Eye (tissue), 1 donor: ENCODE measurements at places on chromosomes 2 and 18.

GRCh38 chr2:233544200-233544610 lies 22.4 kb downstream of the USP40 start:
- no peak for DNase-seq

GRCh38 chr2:31522786-31523185 lies 58.0 kb downstream of the SRD5A2 start:
- no peak for DNase-seq

GRCh38 chr2:234794866-234795265 lies 157.0 kb upstream of the SH3BP4 start:
- no peak for DNase-seq

DNA sequence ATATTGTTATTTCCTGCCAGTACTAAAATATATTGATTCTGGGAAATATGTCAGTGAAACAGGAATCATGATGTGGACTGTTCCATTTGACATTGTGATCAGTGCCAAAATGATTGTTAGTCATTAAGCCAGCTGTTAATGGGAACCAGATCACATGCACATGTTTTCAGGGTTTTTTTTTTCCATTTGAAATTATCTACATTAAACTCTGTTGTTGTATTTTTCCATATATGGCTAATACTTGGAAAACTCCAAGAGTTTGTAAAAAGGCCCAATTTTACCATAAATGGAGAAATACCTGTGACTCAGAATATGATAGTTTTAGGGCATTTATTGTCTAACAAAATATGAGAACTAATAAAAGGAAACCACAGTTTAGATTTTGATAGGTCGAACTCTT lies 13.4 kb downstream of the ITGAV start:
- no peak for DNase-seq

GRCh38 chr2:212712466-212712865 lies 173.9 kb upstream of the ERBB4 start:
- DNase-seq: no peak

- no peak for DNase-seq
Measured at GRCh38 chr2:46416739-46417403, 62.5 kb upstream of the TMEM247 start.

DNA sequence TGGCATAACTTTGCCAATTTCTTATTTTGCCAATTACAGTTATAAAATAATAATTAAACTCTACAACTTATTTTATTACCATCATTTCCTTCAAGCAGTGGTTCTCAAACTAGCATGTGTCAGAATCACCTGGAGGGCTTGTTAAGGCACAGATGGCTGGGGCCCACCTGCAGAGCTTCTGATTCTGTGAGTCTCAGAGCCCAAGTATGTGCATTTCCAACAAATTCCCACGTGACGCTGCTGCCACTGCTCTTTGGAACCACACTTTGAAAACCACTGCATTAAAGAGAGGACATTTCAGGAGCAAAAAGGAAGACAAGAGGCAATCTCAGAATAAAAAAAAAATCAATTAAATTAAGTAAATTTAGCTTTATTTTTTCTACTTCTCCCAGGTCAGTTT lies 94.0 kb upstream of the HNRNPA3 start:
- no peak for DNase-seq

DNA sequence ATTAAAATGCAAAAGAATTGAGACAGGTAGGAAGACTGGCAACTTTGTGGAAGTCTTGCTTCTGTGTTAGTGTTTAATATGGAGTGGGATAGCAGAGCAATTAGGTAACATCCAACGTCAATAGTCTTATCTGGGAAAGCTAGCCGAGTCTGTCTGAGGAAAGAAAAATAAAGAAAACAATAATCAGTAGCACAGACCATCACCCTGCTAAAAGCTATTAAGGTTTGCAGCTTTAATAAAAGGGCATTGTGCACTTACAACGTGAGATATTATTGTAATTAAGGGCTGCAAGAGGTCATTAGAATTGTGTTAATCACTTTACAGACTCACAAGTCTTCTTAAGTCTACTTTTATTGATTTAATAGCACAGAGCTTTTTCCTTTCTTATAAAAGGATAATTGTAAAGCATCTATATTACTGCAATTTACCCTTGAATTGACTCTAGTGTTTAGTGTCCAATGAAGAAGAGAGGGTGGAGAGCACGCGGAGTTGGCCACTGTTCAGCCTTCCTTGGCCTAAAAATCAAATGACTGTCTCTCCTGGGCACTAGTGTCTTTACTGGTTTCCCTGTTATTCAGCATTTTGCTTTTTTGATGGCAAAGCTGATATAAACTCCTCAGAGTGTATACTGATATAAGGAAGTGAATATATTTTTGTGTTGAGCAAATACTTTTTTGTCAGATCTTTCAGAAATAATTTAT lies 2.0 kb downstream of the CDH7 start:
- peak; percentile 28 for DNase-seq

DNA sequence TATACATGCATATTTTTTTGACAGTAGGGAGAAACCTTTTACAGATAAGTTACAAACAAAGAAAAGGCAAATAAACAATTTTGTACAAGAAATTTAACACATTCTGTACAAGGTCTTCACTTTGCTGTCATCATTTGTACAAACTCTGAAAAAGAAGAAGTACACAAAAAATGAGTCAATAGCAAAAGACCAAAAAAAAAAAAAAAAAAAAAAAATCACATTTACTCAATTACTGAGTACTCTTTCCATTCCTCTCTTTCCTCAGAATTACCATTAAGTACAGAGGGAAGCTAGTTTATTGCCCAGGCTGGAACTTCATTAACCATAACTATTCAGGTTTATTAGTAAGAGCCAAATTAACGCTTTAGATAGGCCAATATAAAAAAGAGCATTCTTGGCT lies 5.6 kb upstream of the STPG4 start:
- DNase-seq: no peak

- no peak for DNase-seq
Measured at GRCh38 chr2:191171286-191171685, 20.5 kb upstream of the STAT4 start.

- no peak for DNase-seq
Measured at GRCh38 chr2:206368484-206368883, 74.8 kb upstream of the ADAM23 start.
